ENCODE measurements at places on chromosomes 5 and 9. TPM values are rescaled to one million over a fixed set of nuclear protein-coding genes. Genes with fewer than 3 reads are reported as not detected.

Gene ENTPD2
- polyA plus RNA-seq = 0.52 TPM

Gene CER1
- not detected for polyA plus RNA-seq

Gene SPINK13
- not detected for polyA plus RNA-seq

Gene ADGRV1
- polyA plus RNA-seq = 0.03 TPM

Gene IL13
- polyA plus RNA-seq = not detected

Gene SV2C
- 0.02 TPM for polyA plus RNA-seq

Gene TTLL11
- 8.0 TPM for polyA plus RNA-seq

DNA sequence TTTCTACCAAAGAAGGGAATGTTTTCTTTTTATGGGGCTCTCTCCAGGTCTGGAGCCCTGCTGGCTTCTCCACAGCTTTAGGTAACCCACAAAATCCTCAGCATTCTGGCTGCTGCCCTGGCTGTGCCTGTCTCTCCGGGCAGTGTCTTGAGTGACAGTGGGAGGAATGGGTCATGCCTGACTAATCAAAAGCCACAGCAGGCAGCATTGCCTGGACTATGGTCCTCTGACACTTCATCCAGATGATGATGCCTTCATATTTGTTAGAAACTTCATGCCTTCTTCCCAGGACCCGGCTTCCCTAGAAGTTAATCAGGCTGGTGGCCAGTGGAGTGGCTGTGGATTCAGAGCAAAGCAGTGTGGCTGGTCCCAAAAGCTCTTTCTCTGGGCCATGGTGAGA, 32.2 kb upstream of the TGFBI start:
- no peaks in the 10 kb centered on the region for H3K27me3 ChIP-seq
- H3K4me1 ChIP-seq = peaks cover 7% of the 10 kb centered on the region
- H3K4me3 ChIP-seq = no peak overlapping the region
- no peaks in the 10 kb centered on the region for H3K36me3 ChIP-seq
- no peak overlapping the region for H3K27ac ChIP-seq

DNA sequence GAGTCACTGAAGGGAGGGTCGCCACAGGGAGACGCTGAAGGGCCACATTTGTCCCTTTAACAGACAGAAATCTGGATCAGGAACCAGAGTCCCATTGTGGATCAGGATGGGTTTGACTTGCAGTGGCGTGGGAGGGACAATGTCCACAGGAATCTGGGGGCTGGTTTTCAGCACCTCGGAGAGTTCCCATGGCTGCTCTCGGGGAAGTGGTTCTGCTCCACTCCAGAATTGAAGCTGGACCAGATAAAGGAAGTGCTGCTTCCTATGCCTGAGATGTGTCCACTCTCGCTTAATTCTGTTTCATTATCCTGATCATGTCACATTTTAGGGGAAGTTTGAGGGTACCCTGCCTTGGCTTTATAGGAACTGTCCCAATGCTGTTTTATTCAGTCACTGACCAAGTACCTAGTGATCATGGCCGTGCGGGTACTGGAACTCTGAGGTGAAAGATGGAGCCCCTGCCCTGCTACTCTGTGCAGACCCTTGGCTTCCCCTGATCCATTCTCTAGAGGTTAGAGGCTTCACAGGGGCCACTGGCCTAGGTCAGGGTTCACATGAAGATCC, 28.7 kb downstream of the ENHO start:
- peak; percentile 15 for DNase-seq
- no peaks in the 10 kb centered on the region for H3K36me3 ChIP-seq
- H3K4me1 ChIP-seq = peaks cover 11% of the 10 kb centered on the region
- no peak overlapping the region for H3K27ac ChIP-seq
- H3K27me3 ChIP-seq = peaks cover 8% of the 10 kb centered on the region
- no peak overlapping the region for H3K4me3 ChIP-seq

DNA sequence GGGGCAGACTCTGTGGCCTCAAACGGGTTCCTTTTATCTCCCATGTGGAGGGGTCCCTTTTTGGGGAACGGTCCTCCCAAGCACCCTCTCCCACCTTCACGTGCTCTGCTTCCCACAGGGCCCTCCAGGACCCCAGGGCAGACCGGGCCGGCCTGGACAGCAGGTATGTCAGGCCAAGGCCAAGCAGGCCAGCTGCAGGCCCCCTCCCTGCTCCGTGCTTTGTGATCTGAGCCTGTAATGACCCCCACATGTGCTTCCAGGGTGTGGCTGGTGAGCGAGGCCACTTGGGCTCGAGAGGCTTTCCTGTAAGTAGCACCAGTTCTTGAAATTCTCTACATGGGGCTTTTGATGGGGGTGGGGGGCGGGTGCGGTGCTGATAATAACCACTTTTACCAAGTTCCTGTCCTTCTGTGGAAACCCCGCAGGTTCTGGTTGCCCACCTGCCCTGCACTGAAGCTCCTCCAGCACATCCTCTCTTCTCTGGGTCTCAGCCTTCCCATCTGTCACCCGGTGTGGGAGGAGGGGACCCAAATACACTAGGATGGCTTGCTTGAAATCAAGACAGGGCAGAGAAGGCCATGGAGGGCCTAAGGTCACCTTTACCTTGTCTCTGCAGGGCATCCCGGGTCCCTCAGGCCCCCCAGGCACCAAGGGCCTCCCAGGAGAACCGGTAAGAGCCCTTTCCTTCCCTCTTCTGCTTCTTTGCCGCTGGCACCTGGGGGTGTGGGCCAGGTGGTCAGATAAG, 57.9 kb upstream of the ORM1 start:
- peaks cover 4% of the 10 kb centered on the region for H3K36me3 ChIP-seq
- H3K27ac ChIP-seq = no peak overlapping the region
- H3K4me3 ChIP-seq = no peak overlapping the region
- no peaks in the 10 kb centered on the region for H3K4me1 ChIP-seq
- DNase-seq = no peak

DNA sequence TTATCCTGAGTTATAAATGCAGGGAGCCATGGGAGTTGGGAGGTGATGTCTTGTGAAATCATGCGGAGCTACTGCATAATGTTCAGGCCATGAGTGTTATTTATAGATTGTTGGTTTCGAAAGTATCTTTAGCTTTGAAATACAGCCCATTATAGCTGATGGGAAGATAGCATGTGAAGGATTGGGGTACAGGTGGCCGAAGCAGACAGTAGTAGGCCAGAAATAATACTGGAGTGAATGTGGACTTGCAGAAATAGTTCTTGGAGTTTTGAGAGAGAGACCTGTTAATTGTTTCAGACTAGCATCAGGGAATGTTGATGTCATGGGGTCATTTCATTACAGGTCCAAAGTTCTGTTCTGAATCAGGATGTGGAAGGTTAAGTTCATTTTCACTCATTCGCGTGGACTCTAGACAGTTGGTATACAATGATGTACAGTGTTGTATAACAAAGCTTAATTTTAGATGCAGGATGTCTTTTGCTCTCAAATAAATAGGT, 3.8 kb downstream of the ATP6V1G1 start:
- H3K4me1 ChIP-seq = peaks cover 41% of the 10 kb centered on the region
- peak overlapping the region; percentile 23 for H3K4me3 ChIP-seq
- no peaks in the 10 kb centered on the region for H3K27me3 ChIP-seq
- H3K36me3 ChIP-seq = peaks cover 23% of the 10 kb centered on the region
- peak overlapping the region; percentile 73 for H3K27ac ChIP-seq

GRCh38 chr5:75226916-75227315, 9.8 kb downstream of the ANKRD31 start:
- H3K4me1 ChIP-seq = no peaks in the 10 kb centered on the region
- DNase-seq = no peak
- no peak overlapping the region for H3K4me3 ChIP-seq
- H3K36me3 ChIP-seq = no peaks in the 10 kb centered on the region
- H3K27me3 ChIP-seq = no peaks in the 10 kb centered on the region

DNA sequence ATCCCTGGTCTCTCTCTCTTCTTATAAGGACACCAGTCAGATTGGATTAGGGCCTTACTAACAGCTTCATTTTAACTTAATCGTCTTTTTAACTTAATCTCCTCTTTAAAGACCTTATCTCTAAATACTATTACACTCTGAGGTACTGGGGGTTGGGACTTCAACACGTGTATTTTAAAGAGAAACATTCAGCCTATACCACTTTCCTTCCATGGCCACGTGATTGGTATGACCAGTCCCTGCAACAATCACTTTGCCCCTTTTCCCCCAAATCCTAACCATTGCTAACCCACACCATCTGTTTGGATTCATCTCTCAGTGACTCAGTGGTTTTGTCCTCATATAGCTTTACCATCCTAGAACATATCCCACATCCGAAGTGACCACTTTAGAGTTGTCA, 3.8 kb upstream of the MAN2A1 start:
- H3K27ac ChIP-seq = no peak overlapping the region
- H3K4me3 ChIP-seq = no peak overlapping the region
- H3K4me1 ChIP-seq = peaks cover 23% of the 10 kb centered on the region
- no peak for DNase-seq
- no peaks in the 10 kb centered on the region for H3K36me3 ChIP-seq

DNA sequence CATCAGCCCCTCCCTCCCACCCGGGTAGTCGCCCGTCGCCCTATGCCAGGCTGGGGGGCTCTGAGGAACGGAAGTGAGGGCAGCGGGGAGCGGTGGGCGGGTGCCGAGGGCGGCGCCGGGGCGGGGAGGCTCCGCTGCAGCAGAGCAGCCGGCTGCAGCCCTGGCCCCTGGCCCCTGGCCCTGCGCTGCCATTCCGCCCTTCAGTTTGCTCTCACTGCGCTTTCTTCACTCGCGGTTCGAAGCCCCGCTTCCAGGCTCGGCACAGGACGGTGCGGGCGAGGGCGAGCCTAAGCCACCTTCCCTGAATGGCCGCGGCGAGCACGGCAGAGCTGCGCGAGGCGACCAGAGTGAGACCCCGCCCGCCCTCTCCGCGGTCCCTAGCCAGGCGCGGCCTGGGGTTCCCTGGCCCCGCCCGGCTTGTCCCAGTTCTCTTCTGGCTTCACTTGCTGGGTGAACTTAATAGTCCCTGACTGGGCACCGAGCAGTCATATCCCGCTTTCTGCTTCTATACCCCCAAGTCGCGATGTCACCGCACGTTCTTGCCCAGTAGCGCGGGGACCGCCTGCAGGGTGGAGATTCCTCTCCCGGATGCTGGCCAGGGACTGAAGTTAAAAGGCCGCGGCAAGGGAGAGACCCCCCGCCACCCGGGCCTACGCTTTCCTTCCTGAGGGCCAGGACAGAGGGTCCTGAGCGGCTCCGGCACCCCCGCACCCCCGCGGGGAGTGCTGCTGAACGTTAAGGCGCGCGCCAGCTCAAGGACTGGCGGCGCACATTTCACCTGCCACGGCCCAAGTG, 623 bp upstream of the TRIM36 start:
- H3K4me1 ChIP-seq = peaks cover 12% of the 10 kb centered on the region
- H3K36me3 ChIP-seq = no peaks in the 10 kb centered on the region
- no peak for DNase-seq
- no peak overlapping the region for H3K27ac ChIP-seq
- H3K4me3 ChIP-seq = peak overlapping the region; percentile 96
- peaks cover 16% of the 10 kb centered on the region for H3K27me3 ChIP-seq

GRCh38 chr9:114308361-114308950, 14.4 kb upstream of the ORM1 start:
- DNase-seq = no peak

GRCh38 chr5:30749971-30750370, 443.5 kb upstream of the CDH6 start:
- H3K36me3 ChIP-seq = no peaks in the 10 kb centered on the region
- no peaks in the 10 kb centered on the region for H3K4me1 ChIP-seq
- H3K4me3 ChIP-seq = no peak overlapping the region
- no peak overlapping the region for H3K27ac ChIP-seq
- no peak for DNase-seq

- no peak overlapping the region for H3K4me3 ChIP-seq
- no peaks in the 10 kb centered on the region for H3K36me3 ChIP-seq
- DNase-seq = no peak
- no peak overlapping the region for H3K27ac ChIP-seq
Measured at GRCh38 chr5:10661401-10661800, 97.5 kb downstream of the ANKRD33B start.

GRCh38 chr9:77399964-77400363, 222.6 kb downstream of the VPS13A start:
- no peak for DNase-seq
- H3K4me3 ChIP-seq = no peak overlapping the region
- H3K36me3 ChIP-seq = no peaks in the 10 kb centered on the region
- H3K4me1 ChIP-seq = peaks cover 2% of the 10 kb centered on the region
- H3K27ac ChIP-seq = no peak overlapping the region

- no peaks in the 10 kb centered on the region for H3K27me3 ChIP-seq
- peak overlapping the region; percentile 93 for H3K27ac ChIP-seq
- peak overlapping the region; percentile 78 for H3K4me3 ChIP-seq
- H3K4me1 ChIP-seq = peaks cover 40% of the 10 kb centered on the region
Measured at GRCh38 chr9:92294297-92294676, 790 bp upstream of the IARS1 start.

GRCh38 chr5:27130587-27130986, 92.2 kb upstream of the CDH9 start:
- H3K27me3 ChIP-seq = no peaks in the 10 kb centered on the region
- no peak overlapping the region for H3K27ac ChIP-seq
- no peaks in the 10 kb centered on the region for H3K36me3 ChIP-seq
- no peaks in the 10 kb centered on the region for H3K4me1 ChIP-seq
- no peak overlapping the region for H3K4me3 ChIP-seq
- no peak for DNase-seq

- no peak overlapping the region for H3K27ac ChIP-seq
- no peak for DNase-seq
- peaks cover 12% of the 10 kb centered on the region for H3K36me3 ChIP-seq
- no peak overlapping the region for H3K4me3 ChIP-seq
Measured at GRCh38 chr5:136035837-136036236, 7.0 kb downstream of the TGFBI start.

GRCh38 chr5:80255431-80255810, 427 bp downstream of the SERINC5 start:
- peak overlapping the region; percentile 96 for H3K4me3 ChIP-seq
- peak overlapping the region; percentile 92 for H3K27ac ChIP-seq
- no peaks in the 10 kb centered on the region for H3K27me3 ChIP-seq
- H3K4me1 ChIP-seq = peaks cover 28% of the 10 kb centered on the region
- no peak for DNase-seq

- no peaks in the 10 kb centered on the region for H3K27me3 ChIP-seq
- H3K4me3 ChIP-seq = no peak overlapping the region
- H3K4me1 ChIP-seq = no peaks in the 10 kb centered on the region
- H3K36me3 ChIP-seq = no peaks in the 10 kb centered on the region
Measured at GRCh38 chr9:90505695-90506094, 136.9 kb downstream of the DIRAS2 start.

DNA sequence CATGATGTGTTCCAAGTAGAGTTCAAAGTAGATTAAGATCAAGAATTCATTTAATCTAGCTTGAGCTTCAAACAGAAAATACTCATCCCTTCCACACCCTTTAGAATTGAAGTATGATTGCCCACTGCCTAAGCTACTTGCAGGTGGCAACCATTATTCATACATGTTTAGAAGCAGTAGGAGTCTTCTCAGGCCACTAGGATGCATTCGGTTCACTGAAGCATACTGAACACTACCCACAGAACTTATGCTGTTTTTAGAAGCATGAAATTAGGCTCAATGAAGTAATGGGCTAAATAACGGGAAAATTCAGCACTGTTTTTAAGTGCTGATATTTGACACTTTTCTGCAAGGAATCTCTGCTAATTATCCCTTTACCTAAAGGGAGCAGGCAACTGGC, 263.4 kb downstream of the DEPDC1B start:
- no peak overlapping the region for H3K4me3 ChIP-seq
- H3K36me3 ChIP-seq = no peaks in the 10 kb centered on the region
- H3K27me3 ChIP-seq = no peaks in the 10 kb centered on the region
- no peak for DNase-seq
- H3K27ac ChIP-seq = no peak overlapping the region

GRCh38 chr5:174723979-174724483, 351 bp upstream of the MSX2 start:
- no peaks in the 10 kb centered on the region for H3K36me3 ChIP-seq
- H3K27ac ChIP-seq = no peak overlapping the region
- peaks cover 21% of the 10 kb centered on the region for H3K4me1 ChIP-seq

Measured in keratinocyte (primary cell).